ENCODE measurements at places on chromosomes 11 and 22. TPM values are rescaled to one million over a fixed set of nuclear protein-coding genes. Genes with fewer than 3 reads are reported as not detected.

ZP1 gene
- total RNA-seq = 0.12 TPM

OR51I1 gene
- not detected for total RNA-seq

EFCAB6 gene
- total RNA-seq = 1.1 TPM

TEX54 gene
- not detected for total RNA-seq

OR4D5 gene
- not detected for total RNA-seq

MMP8 gene
- total RNA-seq = not detected

LMNTD2 gene
- total RNA-seq = 0.45 TPM

POU2AF1 gene
- total RNA-seq = not detected

OR51L1 gene
- total RNA-seq = not detected

C1QTNF4 gene
- total RNA-seq = 0.08 TPM

PLAAT5 gene
- not detected for total RNA-seq

ARHGAP32 gene
- total RNA-seq = 12.2 TPM

NCR3LG1 gene
- 0.94 TPM for total RNA-seq

CCDC87 gene
- total RNA-seq = 0.15 TPM

CALCA gene
- total RNA-seq = not detected

MS4A3 gene
- not detected for total RNA-seq

SLC22A9 gene
- not detected for total RNA-seq

MUC5AC gene
- total RNA-seq = not detected

NRGN gene
- total RNA-seq = 0.30 TPM

INS gene
- not detected for total RNA-seq

MPZL2 gene
- total RNA-seq = 0.08 TPM

SYT13 gene
- not detected for total RNA-seq

C11orf91 gene
- total RNA-seq = not detected

PARVA gene
- 24.9 TPM for total RNA-seq

C22orf15 gene
- 0.38 TPM for total RNA-seq

POTEH gene
- total RNA-seq = not detected

TSSK2 gene
- total RNA-seq = under 0.01 TPM

TCN2 gene
- total RNA-seq = 4.6 TPM

SLC37A2 gene
- total RNA-seq = 0.30 TPM

BDNF gene
- 1.2 TPM for total RNA-seq

ARHGAP8 gene
- 0.15 TPM for total RNA-seq

IFITM1 gene
- 12.6 TPM for total RNA-seq

LINC01488 gene
- 0.08 TPM for total RNA-seq

MAJIN gene
- not detected for total RNA-seq

ANO5 gene
- total RNA-seq = under 0.01 TPM

FOLR2 gene
- total RNA-seq = not detected

GSTT4 gene
- total RNA-seq = not detected

ARHGEF17 gene
- 29.5 TPM for total RNA-seq

GAB4 gene
- not detected for total RNA-seq

PTPRCAP gene
- total RNA-seq = 0.23 TPM

GNAZ gene
- 1.3 TPM for total RNA-seq

CDHR5 gene
- total RNA-seq = not detected

ACR gene
- total RNA-seq = not detected

LYVE1 gene
- 0.23 TPM for total RNA-seq

TREH gene
- total RNA-seq = 0.08 TPM

C11orf65 gene
- total RNA-seq = 0.35 TPM

All from smooth muscle cell of the coronary artery (primary cell).